ENCODE measurements at places on chromosomes 6 and 20.
A peak's percentile ranks its signal among the peaks of the same experiment; 100 is the strongest.

GRCh38 chr20:11080010-11080409 lies 406.2 kb upstream of the JAG1 start:
- no peak for DNase-seq

DNA sequence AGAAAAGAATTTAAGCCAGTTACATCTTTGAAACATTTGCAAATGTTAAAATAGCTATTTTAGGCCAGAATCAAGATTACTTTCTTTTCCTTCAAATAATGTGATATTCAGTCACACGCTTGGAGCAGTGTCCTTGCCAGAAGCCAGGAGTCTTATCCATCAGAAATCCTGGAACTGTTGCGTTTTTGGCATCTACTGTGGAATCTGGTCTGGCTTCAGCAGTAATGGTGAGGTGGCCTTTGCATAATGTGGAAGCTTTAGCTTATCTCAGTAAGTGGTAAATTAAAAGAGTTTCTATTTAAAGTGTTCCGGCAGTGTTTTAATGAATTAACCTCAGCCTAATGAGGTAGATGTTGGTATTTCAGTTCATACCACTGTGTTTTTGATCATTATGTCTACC lies 97.6 kb downstream of the FIG4 start:
- DNase-seq: no peak

DNA sequence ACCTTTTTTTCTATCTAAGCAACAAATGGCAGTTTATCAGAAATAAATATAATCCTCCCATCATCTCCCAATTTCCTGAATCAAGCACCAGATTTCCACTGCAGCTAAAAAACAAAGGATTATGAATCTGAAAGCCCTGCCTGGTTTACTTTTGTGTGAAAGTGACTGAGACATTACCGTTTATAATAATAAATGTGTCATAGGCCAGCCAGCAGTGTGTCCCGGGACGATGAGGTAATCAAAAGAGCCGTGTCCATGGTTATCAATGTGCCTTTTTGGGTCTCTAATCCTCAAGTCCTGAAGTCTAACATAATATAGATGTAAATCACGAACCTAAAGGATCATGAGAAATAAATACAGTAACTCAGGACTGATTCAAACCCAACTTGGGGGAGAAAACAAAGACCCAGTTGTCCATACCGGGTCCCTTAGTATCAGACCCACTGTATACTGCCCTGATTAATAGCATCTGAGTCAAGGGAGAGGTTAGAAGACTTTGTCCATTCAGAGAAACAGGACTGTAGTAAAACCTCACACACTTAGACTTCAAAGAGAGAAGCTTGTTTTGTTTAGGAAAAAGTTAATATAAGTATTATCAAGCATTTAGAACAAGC lies 149.1 kb downstream of the SASH1 start:
- DNase-seq: no peak

GRCh38 chr6:146913842-146914488 lies 290.3 kb upstream of the STXBP5 start:
- peak; percentile 97 for DNase-seq

DNA sequence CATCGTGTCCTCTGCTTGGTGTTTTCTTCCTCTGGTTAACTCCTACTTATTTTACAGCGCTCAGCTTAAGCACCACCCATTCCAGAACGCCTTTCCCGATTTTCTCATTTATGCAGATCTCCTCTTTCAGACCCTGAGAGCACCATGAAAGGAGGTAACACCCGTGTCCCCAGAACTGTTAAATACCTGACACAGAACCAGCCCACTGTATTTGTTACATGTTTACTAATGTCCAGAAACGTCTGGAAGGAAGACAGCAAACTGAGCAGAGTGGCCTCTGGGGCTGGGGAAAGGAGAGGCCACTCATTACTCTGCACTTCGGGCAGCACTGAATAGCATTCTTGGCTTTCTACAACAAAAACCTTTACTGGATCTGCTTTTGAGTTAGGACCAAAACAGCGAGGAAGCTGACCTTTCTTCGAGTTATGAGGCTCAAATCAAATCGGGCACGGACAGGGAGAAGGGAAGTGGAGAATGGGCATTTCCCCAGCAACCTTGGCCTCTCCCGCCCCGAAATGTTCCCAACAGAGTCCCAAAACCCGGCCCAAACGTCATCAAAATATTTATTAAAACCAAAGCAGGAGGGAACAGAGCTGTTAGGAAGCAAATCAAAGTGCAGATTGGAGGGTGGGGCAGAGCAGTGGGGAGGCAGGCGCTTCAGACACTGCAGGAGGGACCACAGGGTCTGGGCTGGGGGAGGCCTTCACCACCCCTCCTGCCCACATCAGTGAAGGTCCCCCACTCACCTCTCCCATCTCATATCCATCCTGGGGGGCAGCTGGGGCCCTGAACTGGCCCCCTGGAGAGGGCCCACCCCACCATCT lies 1.1 kb upstream of the NECAB3 start:
- DNase-seq: peak; percentile 86

DNA sequence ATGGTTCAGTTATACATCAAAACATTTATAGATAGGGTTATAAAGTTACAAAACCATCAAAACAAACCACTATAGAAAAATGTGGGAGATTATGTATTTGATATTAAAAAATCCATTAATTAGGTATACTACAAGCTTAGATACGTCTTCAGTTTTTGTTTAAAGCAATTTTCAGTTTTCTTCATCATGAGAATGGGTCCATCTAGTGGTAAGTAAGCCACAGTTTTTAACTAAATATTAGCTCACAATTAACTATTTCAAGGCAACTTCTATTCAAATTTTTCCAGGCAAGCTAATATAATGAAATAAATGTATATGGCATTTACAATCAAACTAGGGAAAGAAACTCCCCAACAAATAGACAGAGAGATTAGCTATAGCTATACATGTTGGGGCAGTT lies 44.4 kb downstream of the RNGTT start:
- DNase-seq: no peak

DNA sequence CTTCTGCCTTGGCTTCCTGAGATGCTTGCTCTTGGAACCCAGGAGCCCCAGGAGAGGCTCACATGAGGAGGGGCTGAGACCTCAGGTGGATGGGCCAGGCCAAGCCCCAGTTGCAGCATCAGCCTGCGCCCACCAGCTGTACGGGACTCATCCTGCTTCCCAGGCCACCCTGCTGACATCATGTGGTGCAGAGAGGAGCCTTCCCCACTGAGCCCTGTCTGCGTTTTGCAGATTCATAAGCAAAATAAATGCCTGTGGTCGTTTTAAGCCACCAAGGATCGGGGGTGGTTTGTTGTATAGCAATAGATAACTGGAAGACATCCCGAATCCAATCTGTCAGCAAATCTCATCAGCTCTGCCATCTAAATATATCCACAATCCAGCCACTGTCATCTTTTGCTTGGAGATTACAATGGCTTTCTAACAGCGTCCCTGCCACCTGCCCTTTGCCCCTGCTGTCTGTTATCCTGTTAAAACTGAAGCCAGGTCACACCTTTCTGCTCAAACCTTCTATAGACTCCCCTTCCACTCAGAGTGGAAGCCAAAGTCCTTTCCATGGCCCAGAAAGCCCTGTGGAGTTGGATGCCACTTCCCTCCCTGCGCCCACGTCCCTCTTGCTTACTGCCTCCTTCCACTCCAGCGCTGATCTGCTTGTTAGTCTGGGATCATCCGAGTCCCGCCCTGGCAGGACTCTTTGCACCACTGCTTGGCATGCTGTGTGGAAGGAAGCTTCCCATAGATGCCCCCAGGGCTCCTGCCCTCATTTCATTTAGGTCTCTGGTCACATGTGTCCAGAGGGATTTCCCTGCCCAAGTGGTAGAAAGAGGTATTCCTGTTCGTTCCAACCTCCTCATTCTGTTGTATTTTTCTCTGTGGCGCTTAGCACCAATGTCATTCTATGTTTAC lies 24.0 kb upstream of the MLN start:
- DNase-seq: no peak

DNA sequence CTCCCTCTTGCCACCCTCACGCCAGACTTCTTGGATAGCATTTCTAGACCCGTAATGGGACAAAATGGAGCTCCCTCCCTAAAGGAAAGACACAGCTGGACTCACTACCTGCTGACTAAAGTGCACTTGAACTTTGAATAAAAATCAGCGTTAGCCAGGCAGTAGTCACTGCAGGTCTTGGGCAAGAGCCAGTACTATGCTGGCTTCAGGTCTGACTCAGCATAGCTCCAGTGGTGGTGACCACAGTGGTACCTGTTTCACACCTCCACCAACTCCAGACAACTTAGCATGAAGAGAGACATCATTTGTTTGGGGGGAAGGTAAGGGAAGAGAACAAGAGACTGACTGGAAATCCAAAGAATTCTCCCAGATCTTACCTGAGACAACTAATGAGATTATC lies 906.8 kb downstream of the GRIK2 start:
- no peak for DNase-seq

DNA sequence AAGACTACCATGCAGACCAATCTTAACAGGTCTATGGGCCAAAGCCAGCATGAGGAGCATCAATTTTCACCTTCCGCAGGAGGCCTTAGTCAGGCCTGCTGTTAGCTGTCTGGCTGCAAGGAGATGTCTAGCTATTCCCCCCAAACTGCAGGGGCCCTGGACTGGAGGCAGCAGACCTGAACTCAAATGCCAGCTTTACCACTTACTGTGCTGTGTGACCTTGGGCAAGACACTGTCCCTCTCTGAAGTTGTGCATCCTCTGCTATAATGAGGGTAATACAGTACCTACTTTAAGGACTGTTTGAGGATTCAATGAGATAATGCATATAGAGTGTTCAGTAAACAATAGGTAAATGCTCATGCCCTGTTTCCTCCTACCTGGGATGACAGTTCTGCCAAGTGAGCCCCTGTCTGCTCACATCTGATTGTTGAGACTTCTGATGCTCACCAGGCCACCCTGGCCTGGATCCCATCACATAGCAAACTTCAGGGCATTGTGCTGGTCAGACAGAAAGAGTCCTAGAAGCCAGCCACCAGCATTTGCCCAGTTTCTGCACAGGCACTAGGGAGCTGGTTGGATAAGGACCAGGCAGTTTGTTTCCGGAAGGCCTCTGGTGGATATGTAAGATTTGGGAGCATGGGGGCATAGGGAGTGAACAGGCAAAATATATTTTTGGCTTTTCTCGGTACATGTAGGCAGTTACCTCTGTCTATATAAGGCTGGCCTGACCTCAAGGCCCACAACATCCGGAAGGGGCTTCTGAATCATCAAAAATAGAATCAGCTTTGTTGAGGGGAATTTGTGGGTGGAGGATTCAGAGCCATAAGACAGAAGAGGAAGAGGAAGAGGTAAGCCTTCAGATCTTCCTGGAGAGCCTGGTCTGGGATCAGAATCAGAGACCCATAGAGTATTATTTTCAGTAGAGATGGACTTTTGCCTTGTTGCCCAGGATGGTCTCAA lies 2.3 kb upstream of the OCSTAMP start:
- DNase-seq: no peak

GRCh38 chr6:79607000-79607399 lies 24.1 kb upstream of the SH3BGRL2 start:
- DNase-seq: no peak

DNA sequence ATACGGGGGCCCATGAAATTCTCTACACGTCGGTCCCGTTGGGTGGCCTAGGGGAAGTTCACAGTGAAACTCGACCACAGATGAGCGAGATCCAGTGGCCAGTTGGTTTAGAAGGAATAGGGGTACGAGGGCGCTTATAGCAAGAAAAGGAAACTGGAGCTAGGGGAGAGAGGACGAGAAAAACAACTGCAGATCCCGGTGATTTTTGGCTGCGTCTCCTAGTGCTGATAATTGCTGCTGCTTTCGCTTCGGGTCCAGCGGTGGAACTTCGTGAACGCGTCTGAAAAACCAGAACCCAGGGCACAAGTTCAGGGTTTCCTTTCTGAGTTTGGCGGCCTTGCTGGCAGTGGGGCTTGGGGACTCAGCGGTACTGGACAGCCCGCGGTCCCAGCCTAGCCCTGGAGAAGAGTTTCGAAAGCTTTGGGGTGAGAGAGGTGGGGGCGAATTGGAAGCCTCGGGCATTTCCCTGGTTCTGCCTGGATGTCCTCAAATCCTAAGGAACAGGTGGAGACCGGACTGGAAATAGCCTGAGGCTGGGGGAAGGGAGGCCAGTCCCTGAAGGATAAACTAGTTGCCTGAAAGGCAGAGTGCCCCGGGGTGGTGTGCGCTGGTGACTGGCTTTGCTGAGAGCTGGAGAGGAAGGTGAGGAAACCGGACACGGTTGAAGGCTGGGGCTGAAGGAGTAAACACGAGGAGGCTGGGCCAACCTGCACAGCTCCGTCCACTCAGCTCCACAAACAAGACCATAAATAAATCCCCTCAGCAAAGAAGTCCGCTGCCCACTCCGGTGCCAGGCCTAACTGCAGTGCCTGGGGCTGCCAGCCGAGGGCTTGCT lies 793 bp downstream of the GMPR start:
- DNase-seq: peak; percentile 12

- DNase-seq: no peak
Measured at GRCh38 chr20:5074232-5074674, 45.5 kb downstream of the PCNA start.

DNA sequence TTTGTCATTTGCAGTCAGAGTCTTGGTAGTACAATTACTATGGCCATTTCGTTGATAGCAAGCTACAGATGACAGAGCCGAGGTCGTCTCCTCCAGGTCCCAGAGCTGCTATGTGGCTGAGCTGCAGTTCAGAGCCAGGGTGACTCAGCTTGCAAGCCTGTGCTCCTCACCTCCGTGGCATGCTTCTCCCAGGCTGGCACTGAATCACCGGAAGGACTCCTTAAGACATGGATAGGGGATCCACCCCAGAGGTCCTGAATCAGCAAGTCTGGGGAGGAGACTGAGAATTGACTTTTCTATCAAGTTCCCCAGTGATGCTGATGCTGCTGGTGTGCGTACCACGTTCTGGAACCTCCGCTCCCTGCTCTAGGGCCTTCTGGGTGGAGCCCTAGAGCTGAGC lies 291.2 kb downstream of the CDH26 start:
- peak; percentile 53 for DNase-seq

- no peak for DNase-seq
Measured at GRCh38 chr20:3766422-3767109, 987 bp downstream of the ADISSP start.

DNA sequence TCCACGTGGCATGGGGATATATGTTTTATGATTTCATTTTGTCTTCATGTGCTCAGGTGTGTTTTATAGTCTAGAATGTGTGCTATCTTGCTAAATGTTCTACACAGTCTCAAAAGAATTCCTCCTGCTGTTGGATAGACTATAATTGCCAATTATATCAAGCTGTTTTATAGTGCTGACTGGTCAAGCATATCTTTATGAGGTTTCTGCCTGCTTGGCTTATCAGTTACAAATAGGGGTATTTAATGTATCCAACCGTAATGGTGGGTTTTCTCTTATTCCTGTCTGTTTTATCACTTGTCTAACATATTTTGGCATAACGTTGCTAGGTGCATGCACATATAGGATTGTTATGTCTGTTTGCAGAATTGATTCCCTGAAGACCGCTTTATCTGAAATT lies 201.3 kb downstream of the EYS start:
- DNase-seq: no peak

- no peak for DNase-seq
Measured at GRCh38 chr20:13397300-13397724, 176.2 kb downstream of the ISM1 start.

- no peak for DNase-seq
Measured at GRCh38 chr6:106074146-106074545, 12.0 kb upstream of the PRDM1 start.
